ENCODE measurements at places on chromosomes 5 and 9. TPM values are rescaled to one million over a fixed set of nuclear protein-coding genes. Genes with fewer than 3 reads are reported as not detected.

PLPP7 gene
- total RNA-seq = 10.0 TPM

PRUNE2 gene
- 5.5 TPM for total RNA-seq

TAS2R1 gene
- 0.32 TPM for total RNA-seq

AHRR gene
- total RNA-seq = 22.5 TPM

TMC1 gene
- 1.3 TPM for total RNA-seq

SPATA31D1 gene
- total RNA-seq = not detected

PCDHGC5 gene
- 2.6 TPM for total RNA-seq

PANK3 gene
- total RNA-seq = 55.1 TPM

TPPP gene
- total RNA-seq = under 0.01 TPM

IL7R gene
- total RNA-seq = 74.7 TPM

All from fibroblast of villous mesenchyme (primary cell).